Kidney (tissue), 22 donors: ENCODE measurements at places on chromosomes 6 and 20.

- DNase-seq, result peak; percentile 41
Observed at GRCh38 chr6:134519465-134519864, 201.6 kb upstream of the SGK1 start.

DNA sequence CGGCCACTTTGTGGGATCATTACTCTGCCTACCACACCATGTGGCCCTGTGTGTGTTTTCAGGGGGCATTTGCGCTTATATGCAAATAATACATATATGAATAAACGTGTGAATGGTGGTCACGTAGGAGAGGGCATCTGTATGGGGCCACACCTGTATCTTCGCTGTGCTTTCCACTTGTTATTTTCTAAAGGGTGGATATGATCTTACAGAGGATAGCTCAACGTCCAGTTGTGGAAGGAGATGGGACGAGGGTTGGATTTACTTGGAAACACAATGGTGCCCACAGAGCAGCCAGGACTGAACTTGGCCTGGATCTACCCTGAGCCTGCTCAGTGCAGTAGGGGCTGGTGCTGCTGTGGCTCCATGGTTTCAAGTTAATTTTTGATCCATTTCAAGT, 93.3 kb downstream of the YTHDF1 start:
- no peak for DNase-seq

- no peak for DNase-seq
Observed at GRCh38 chr6:11679099-11679498, 99.5 kb downstream of the ADTRP start.

GRCh38 chr20:45611054-45611453, 18.5 kb upstream of the WFDC10A start:
- DNase-seq, result peak; percentile 46

DNA sequence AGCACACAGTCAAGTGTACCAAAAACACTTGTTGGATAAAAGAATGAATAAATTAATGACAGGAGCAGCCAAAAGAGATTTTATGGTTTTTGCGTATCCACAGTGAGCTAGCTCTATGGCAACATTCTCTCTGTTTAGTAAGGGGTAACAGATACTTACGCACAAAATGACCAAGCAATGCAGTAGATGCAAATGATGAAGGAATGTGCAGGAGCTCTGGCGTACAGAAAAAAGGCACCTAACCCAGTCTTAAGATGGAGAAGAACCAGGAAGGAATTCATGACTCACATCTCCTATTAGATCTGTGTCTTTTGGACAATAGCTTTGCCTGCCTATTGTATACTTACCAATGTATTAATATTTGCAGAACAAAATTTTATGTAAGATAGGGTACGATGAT, 191.9 kb upstream of the PREP start:
- no peak for DNase-seq

DNA sequence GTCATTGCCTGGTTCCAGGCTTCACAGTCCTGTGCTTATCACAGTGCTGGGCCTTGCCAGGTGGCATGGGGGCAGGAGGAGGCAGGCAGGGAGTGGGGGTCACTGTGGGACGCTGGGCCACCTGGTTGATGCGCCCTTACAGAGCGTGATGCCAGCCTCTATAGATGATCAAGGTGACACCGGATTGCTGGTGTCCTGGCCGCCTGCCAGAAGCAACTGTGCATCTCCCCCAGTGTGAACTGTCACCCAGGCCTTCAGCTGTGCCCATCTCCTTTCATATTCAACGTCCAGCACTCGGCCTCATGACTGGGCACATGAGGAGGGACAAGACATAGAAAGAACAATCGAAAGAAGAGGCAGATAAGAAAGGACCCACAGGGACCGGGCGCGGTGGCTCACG, 318.9 kb downstream of the TAF4 start:
- no peak for DNase-seq

GRCh38 chr6:167469101-167469500, 144.2 kb downstream of the TTLL2 start:
- DNase-seq, result no peak

DNA sequence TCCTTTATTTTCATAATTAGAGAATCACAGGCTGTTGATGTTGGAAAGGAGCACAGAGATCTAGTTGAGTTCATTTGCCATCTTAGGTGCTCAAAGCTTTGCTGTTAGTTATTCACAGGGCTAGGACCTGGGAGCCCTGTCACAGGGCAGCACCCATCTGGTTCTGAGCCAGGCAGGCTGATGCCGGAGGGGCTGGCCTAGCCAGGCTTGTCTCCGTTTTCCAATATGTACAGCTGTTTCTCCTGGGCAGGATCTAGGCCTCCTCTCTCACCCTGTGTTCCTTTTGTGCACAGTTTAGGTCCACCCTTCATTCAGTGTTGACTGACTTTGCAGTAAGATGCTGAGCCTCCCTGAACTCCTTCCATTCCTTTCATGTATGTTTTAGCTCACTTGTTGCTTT, 33.4 kb downstream of the LRRC1 start:
- no peak for DNase-seq

GRCh38 chr6:21201187-21201586, 392.4 kb upstream of the SOX4 start:
- DNase-seq, result peak; percentile 9

DNA sequence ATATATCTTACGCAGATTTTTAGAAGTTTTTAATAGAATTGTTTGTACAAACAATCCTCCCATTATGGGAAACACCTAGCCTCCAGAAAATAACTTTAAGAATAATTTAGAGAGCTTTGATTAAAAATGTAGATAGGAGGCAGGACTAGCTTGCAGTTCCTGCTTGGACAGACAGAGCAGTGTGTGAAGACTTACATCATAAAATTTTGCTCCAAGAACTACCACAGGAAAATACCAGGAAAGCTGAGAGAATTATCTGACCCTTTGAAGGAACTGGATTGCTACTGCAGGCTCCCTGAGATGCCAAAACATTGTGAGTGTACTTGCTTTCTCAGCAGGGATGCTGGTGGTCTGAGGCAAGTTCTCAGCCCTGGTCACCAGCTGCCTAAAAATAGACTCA, 64.2 kb downstream of the EYS start:
- DNase-seq, result no peak

DNA sequence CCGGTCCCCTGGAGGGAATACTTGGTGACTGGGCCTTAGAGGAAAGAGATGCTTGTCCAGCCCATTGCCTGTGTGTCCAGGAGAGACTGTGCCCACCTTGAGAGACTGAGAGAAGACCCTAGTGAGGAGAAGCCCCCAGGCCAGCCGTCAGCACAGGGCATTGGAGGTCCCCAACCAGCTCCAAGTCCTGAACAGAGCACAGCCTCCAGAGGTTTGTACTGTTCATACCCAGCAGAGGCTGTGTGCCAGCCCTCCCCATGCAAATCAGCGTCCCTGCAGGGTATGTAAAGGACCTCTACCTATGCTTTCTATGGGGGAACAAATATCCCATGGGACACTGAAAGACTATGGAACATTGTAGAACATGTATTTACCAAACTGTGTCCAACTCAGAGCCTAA, 8.4 kb downstream of the HLA-E start:
- DNase-seq, result no peak

DNA sequence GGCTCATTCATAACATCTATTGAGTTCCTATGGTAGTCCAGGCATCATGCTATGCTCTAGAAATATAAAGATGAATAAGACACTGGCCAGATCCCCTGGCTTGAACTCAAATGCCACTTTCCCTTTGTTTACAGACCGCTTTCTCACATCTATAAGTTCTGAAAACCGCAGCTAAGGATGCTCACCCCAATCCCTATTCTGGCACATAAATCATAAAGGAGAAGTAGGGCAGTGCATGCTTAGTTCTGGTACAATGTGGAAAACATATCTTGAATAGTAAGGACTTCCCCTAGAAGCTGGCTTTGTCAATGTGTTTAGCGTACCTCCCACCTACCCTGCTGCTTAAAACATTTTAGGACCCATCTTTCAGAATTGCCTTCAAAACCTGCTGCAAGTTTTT, 26.4 kb downstream of the MRS2 start:
- DNase-seq, result no peak

- no peak for DNase-seq
Observed at GRCh38 chr6:167462514-167463312, 137.8 kb downstream of the TTLL2 start.

- no peak for DNase-seq
Observed at GRCh38 chr20:51985013-51985415, 182.7 kb upstream of the SALL4 start.
